Activated CD8-positive, alpha-beta memory T cell treated with anti-CD3 and anti-CD28 coated beads, Interleukin-2, amount 50 U/mL, for 48 hours (primary cell): ENCODE measurements at places on chromosomes 12 and 14.

GRCh38 chr14:65054471-65055085, 47.7 kb downstream of the MAX start:
- no peak for DNase-seq

- no peak for DNase-seq
These were observed 13.2 kb upstream of the OVCH1 start for GRCh38 chr12:29510591-29511185.

DNA sequence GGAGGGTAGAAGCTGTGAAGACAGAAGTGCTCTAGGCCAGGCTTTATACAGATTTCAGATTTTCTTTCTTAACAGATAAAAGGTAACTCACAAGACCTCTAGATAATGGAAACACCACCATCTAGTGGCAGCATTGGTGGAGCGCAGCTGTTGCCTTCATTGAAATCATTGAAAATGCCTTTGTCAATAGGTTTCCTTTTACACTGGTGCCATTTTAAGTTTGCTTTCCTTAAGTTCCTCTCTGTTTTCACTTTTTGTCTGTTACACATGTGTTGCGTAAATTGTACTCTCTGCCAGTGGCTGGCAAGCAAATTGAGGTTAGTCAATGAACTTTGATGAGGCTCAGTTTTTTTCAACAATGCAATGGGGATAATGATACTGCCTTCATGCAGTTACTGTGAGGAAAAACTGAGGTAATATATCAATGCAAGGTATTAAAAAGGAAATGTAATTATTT, 31.1 kb downstream of the ALDH1L2 start:
- DNase-seq = peak; percentile 81

DNA sequence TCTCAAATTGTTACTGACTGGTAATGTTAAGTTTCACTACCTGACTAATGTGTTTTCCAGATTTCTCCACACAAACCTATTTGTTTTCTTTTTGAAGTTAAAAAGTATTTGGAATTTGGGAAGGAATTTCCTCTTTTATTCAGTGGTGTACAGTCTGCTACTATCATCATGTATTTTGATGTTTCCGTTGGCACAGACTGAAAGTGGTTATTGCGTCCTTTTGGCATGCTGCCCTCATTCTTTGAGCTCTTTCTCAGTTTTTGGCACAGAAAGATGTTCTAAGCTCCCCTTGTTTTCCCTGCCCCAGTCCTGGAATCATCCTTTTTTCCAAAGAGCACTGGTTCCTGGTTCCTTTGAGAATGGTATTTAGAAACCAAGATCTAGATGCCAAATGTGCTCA, 31.4 kb upstream of the RTRAF start:
- no peak for DNase-seq

DNA sequence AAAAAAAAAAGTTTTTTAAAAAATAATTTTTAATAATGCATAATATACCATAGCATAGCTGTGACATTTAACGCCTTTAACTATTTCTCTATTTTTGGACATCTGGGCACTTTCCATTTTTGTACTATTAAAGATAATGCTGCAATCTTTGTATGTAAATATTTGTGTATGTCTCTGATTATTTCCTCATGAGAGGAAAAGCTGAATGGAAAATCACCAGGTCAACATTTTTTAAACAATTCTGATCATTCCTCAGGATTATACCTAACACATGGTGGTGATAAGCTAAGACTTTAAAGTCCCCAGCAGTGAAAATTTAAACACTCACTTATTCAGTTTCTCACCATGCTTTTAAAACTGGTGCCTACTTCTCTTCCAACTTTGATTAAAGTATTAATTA, 31.3 kb upstream of the NR1H4 start:
- no peak for DNase-seq

DNA sequence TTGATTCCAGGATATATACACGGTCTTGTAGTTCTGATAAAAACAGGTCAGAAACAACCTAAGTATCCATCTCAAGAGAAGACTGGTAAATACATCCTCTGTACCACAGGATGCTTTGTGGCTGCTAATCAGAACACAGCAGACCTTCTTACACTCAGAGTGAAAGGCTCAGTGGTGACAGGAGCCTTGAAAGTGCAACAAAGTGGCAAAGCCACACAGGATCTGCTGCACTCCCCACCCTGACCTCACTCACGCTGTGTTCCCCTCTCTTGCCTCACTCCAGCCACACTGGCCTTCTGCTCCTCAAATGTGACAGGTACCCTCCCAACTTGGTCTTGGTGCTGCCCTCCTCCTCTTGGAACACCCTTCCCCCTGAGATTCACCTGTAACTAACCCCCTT, 98.1 kb upstream of the GRIP1 start:
- peak; percentile 73 for DNase-seq

DNA sequence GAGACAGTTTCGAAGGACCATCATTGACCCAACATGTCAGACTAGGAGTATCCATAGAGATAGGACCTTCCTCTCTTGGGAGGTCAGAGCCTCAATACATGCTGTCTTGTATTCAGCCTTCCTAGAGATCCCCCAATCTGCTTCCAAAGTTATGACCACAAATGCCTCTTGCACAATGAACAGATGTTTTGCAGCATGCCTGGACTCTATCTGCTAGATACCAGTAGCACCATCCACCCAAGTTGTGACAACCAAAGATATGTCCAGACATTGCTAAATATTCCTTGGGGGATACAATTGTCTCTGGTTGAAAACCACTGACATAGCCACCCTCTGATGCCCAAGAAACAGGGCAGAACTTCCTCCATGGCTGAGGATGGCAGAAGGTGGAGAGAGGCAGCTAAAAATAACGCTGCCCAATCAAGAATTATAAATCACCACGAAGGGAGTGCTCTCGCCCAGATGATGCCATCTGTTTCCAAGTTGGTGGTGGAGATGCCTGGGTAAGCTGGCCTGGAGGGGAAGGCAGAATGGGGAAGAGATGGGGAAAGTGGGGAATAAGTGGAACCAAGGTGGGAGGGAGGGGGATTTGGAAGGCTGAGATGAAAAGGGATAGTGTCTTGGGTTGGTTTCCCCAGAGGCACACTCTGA, 42.9 kb upstream of the NOS1 start:
- no peak for DNase-seq

- no peak for DNase-seq
These were observed 275.4 kb downstream of the PAWR start for GRCh38 chr12:79415321-79415720.

DNA sequence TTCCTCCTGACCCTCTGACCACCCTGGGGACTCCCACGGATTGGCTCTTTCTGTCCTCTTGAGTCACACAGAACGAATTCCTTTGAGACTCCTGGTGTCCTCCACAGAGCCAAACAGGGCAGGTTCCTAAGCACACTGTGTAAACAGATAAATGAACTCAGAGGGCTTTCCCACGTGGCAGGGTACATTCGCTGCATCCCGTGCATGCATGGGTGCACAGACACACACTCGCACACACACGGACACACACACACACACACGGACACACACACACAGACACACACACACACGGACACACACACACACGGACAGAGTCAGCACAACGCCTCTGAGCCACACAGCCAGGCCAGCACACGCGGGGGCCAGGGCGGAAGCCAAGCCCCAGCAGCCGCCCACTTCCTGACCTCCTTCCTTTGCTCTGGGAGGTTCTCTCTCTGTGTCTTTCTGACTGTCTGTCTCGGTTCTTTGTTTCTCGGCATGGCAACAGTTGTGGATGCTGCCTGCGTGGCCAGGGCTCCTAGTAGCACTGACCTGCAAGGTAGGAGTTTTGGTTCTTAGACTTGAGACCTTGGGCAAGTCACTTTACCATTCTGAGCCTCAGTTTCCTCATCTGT, 706 bp downstream of the CRACR2A start:
- peak; percentile 81 for DNase-seq

- no peak for DNase-seq
These were observed 84.0 kb downstream of the DCAF5 start for GRCh38 chr14:69068744-69069421.

DNA sequence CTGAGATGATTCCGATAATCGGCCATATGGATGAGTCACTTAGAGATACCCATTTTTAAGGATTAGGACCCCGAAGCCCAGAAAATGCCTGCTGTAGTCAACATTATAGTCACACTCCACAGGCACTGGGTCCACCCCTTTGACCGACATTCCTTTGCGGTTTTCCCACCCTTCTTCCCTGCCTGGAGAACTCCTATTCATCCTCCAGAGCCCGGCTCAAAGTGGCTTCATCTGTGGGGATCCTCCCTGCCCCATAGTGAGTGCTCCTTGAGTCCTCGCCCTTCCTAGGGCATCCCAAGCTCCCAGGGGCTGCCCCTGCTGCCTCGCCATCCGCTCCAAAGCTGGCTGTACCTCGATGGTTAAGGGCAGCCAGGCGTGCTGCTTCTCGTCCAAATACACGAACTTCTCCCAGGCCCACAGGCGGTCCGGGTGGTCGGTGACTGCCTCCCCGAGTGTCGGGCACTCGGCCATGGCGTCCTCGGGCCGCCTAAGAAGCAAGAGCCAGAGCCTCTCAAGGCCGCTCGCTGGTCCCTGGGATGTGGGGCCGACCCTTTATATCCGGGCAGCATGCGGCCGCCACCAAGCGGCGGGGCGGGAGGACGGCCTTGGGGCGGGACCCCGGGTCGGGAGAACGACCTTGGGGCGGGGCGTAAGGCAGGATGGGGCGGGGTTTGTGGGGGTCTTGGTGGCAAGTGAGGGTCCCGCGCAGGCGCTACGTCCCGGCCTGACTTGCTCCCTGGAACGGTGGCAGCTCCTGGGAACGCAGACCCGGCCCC, at the start of gene TCL1A:
TSS of gene TCL1A (minus strand) at position 530 of the 776 bp plus-strand sequence. CDS start at position 471, 59 bp downstream.
- no peak for DNase-seq

DNA sequence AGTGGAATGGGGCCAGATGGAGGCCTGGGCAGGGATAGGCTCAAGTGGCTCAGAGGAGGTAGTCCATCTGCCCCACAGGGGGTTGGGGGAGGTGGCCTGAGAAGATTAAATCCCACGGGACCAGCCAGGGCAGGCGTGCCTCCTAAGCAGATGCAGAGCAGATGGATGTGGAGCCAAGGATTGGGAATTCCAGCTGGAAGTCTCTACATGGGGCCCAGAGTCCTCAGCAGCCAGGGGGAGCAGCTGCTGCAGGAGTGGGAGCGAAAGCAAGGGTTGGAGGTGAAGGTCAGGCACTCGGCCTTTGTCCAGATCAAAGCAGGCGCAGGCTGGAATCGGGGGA, 42.4 kb upstream of the VRK1 start:
- no peak for DNase-seq

- no peak for DNase-seq
These were observed 150.8 kb upstream of the DAAM1 start for GRCh38 chr14:59037620-59038019.

DNA sequence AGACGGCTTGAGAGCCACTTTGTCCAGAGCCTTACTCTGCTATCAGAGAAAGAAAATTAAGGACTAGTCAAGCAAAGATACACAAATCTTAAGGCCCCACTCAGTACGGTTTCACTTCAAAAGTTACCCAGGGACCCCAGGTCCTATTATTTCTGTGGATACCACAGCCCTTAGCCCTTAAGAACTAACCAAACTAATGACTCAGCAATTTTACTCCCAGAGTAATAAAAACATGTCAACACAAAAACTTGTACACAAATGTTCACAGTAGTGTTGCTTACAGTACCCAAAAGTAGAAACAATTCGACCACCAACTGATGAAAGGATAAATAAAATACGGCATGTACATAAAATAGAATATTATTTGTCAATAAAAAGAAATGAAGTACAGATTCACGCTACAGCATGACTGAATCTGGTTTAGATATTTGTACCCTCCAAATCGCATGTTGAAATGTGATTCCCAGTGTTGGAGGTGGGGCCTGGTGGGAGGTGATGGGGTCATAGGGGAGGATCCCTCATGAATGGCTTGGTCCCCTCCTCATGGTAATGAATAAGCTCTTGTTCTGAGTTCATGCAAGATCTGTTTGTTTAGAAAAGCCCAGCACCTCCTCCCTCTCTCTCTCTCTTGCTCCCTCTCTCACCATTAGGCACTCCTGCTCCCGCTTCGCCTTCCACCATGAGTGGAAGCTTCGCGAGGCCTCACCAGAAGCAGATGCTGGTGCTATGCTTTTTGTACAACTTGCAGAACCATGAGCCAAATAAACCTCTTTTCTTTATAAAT, 30.5 kb downstream of the AREL1 start:
- DNase-seq = no peak

DNA sequence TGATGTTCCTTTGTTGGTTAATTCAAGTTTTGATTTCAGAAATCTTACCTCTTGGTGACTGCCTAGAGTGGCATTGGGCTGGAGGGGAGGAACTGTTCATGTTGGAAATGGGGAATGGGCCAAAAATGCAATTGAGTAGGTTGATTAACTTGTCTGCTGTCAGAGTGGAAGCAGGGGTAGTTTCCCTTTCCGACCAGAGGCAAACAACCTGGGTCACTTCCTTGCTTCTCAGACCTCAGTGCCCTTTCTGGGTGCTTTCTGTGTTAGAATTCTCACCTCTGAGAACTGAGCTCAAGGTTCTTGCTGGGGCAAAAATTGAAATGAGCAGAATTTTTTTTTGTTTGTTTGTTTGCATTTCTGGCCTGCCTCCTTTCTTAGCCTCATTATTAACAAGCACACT, 2.3 kb upstream of the M6PR start:
- DNase-seq = no peak

- DNase-seq = no peak
These were observed 9.9 kb upstream of the ASPG start for GRCh38 chr14:104075530-104076151.

DNA sequence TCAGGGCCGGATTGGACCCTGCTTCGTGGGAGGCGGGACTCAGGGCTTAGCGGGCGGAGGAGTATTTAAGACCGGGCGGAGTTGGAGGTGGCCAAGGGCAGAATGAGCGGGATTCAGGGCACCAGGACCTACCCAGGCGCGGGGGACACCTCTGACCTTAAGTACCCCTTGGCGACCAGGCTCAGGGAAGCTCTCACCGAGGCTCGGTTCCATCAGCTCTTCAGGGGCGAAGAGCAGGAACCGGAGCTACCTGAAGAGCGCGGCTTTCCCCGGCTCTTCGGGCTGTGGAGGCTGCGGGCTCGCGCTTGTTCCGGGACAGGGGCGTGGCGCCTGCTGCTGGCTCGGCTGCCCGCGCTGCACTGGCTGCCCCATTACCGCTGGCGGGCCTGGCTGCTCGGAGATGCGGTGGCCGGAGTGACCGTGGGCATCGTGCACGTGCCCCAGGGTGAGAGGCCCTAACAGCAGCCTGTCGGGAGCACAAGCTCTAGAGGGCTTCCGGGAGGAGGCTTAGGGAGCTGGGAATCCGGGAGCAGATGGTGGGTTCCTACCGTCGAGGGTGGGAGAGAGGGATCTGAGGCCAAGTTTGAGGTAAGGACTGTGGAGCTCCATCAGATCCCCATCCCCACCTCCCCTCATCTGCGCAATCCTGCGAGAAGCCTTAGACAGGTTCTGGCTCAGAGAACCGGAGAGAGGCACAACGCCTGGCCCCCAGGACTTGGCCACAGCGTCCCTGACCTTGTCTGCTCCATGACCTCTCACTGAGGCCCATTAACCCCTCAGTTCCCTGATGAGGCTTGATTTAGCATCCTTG, 8.4 kb downstream of the ARHGEF25 start:
- DNase-seq = no peak

DNA sequence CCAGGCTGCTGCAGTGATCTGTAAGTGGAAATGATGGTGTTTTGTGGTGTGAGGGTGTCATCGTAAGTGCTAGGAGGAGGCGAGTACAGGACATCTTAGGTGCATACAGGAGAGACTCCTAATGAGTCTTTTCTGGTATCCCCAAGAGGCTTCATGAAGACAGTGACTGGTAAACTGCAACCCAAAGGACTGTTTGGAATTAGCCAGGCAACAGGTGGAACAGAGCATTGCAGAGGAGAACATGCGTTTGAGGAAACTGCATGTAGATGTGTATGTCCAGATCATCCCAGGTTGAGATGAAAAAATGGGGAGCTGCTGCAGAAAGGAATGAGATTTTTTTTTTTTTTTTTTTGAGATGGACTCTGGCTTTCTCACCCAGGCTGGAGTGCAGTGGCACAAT, 5.4 kb downstream of the ACAD10 start:
- no peak for DNase-seq

- DNase-seq = peak; percentile 12
These were observed 24.4 kb downstream of the CYP46A1 start for GRCh38 chr14:99708449-99708848.
